ENCODE measurements at places on chromosomes 3 and 15. TPM values are rescaled to one million over a fixed set of nuclear protein-coding genes. Genes with fewer than 3 reads are reported as not detected.

SECISBP2L gene
- 28.9 TPM for total RNA-seq

CYP8B1 gene
- not detected for total RNA-seq

KY gene
- total RNA-seq: 0.73 TPM

TM6SF1 gene
- 0.20 TPM for total RNA-seq

ERICH6 gene
- under 0.01 TPM for total RNA-seq

CLEC3B gene
- total RNA-seq: 33.4 TPM

NME9 gene
- not detected for total RNA-seq

TRH gene
- total RNA-seq: not detected

C3orf80 gene
- 0.20 TPM for total RNA-seq

NUTM1 gene
- total RNA-seq: not detected

ATXN7 gene
- total RNA-seq: 19.5 TPM

LMAN1L gene
- total RNA-seq: not detected

All from subcutaneous preadipocyte (primary cell).